ENCODE measurements at places on chromosomes 1 and 21. TPM values are rescaled to one million over a fixed set of nuclear protein-coding genes. Genes with fewer than 3 reads are reported as not detected.

The LCE2C gene
- polyA plus RNA-seq = not detected

The ENAH gene
- polyA plus RNA-seq = 85.4 TPM

The ETS2 gene
- polyA plus RNA-seq = 88.1 TPM

The WNT9A gene
- 3.4 TPM for polyA plus RNA-seq

The PAQR6 gene
- polyA plus RNA-seq = 319 TPM

The SMIM11 gene
- 16.8 TPM for polyA plus RNA-seq

The C8B gene
- not detected for polyA plus RNA-seq

The MANEAL gene
- 98.9 TPM for polyA plus RNA-seq

The INSRR gene
- polyA plus RNA-seq = 0.42 TPM

The APOBEC4 gene
- not detected for polyA plus RNA-seq

The PGBD5 gene
- polyA plus RNA-seq = 38.5 TPM

The NTMT2 gene
- 0.59 TPM for polyA plus RNA-seq

The MX2 gene
- 0.93 TPM for polyA plus RNA-seq

The XKR8 gene
- polyA plus RNA-seq = 3.2 TPM

DNA sequence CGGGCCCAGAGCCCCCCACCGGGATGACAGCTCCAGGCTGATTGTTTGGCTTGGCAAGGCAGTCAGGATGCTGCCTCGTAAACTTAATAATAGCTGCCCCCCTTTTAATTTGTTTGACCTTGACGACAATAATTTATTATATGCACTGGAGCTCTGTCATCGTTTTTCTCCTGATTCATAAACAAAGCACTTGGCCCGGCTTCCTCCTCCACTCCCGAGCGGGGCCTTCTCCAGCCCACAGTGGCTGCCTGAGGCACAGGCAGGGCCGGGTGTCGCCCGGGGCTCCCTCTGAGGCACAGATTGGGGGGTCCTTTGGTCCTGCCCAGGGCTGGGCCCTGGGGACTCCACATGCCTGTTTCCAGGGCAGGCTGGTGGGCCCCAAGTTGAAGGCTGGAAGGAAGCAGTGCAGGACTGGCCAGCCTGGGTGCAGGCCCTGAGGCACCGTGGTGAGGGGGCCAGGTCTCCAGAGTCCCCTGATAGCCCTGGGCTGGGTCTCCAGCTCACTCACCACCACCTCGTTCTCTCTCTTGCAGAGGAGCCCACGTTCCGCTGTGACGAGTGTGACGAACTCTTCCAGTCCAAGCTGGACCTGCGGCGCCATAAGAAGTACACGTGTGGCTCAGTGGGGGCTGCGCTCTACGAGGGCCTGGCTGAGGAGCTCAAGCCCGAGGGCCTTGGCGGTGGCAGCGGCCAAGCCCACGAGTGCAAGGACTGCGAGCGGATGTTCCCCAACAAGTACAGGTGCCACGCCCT, 52.0 kb upstream of the ARHGEF16 start:
- DNase-seq = peak; percentile 42

GRCh38 chr1:111006556-111006955, 42.8 kb upstream of the LRIF1 start:
- DNase-seq = no peak

- DNase-seq = no peak
Measured at GRCh38 chr21:25501996-25502665, 105.2 kb downstream of the MRPL39 start.

DNA sequence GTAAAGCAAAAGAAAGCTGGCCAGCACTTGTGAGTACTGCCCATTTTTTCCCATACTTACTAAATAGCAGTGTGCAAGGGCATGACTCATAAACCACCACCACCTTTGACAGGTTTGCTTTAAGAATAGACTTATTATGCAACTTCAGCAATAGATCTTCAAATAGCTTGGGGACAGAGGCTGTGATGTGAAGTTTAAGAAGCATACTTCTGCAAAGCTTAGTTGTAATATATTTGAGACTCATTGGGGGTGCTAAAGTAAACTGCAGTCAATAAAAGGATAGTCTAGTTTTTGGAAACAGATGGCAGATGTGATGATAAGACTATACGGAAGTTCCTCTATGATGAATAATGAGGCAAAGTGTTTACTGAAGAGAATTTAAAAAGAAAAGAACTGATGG, 210.0 kb downstream of the PLA2G4A start:
- no peak for DNase-seq

GRCh38 chr1:157659576-157660247, 40.9 kb downstream of the FCRL3 start:
- no peak for DNase-seq

DNA sequence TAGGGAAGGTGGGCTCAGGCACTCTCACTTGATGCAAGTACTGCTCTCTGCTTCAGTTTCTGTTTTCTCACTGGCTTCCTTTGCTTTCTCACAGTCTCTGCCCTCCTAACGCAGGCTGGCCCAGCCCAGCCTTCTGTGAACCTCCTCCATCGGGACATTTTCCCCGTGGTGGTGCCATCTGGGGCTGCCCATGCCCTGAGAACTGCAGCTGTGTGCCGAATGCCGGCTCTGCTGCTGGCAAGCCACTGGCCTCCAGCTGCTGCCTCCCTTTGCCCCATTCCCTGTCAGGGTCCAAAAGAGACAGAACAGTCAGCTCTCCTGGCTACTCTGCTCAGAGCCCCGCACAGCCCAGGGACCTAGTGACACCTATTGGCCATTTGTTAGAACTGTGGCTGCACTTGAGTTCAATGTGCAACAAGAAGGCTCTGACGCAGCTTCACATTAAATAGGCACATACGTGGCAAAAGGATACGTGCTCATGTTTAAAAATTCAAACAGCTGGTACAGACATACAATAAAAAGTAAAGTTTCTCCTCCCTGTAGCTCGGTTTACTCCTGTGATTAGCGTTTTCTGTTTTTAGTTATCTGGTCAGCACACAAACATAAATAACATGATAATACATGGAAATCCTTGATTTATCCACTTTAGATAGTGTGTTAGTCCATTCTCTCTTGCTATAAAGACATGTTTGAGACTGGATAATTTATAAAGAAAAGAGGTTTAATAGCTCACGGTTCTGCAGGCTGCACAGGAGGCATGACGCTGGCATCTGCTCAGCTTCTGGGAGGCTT, 46.6 kb downstream of the FCRL5 start:
- peak; percentile 39 for DNase-seq

- no peak for DNase-seq
Measured at GRCh38 chr1:229693129-229693900, 67.3 kb downstream of the URB2 start.

- no peak for DNase-seq
Measured at GRCh38 chr1:175383239-175383638, 190.7 kb upstream of the KIAA0040 start.

DNA sequence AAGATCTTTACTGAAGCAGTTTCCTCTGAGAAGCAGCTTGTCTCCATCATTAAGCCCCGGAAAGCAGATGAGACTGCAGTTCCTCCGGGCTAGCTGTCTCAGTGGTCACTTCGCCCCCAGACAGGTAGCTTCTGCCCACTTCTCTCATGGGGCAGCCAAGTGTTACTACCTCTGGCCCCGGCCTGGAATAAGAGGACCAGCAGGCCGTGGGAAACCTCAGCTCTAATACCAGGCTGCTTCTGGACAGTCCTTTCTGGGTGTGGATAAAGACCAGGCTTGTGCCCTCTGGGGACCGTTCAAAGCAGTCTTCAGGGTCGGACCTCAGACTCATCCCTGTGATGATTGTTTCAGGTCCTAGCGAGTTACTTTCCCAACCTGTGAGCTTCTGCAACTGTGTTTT, 54.8 kb downstream of the RUNX3 start:
- no peak for DNase-seq

DNA sequence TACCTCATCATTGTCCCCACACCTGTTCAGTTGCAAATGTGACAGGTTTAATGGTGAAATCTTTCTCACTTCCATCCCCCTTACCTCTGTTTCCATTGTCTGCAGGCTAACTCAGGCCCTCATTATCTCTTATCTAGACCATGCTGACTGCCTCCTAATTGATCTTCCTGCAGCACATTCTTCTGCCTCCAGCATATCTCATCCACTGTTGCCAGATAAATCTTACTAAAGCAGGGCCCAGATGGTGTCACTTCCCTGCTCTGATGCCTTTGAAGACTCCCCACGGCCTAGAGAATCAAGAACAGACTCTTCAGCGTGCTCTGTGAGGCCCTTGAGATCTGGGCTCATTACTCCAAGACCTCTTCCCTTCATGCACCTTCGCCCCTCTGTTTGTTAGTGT, 230.1 kb downstream of the DUSP10 start:
- DNase-seq = peak; percentile 43

GRCh38 chr1:93735722-93736121, 54.1 kb upstream of the BCAR3 start:
- DNase-seq = no peak

Measured in brain (organoid and tissue), 16 donors.